ENCODE measurements at places on chromosomes 13 and 19.

- no peak for DNase-seq
Observed at GRCh38 chr19:6373813-6374108, 1.2 kb downstream of the ALKBH7 start.

GRCh38 chr13:82758044-82758443 is 1124.2 kb downstream of the SLITRK1 start:
- no peak for DNase-seq

- no peak for DNase-seq
Observed at GRCh38 chr13:79548902-79549301, 67.9 kb downstream of the NDFIP2 start.

GRCh38 chr13:43580280-43580679 is 206.5 kb downstream of the ENOX1 start:
- no peak for DNase-seq

- no peak for DNase-seq
Observed at GRCh38 chr13:76846363-76846762, 39.8 kb downstream of the KCTD12 start.
